ENCODE measurements at places on chromosomes 13 and 19. TPM values are rescaled to one million over a fixed set of nuclear protein-coding genes. Genes with fewer than 3 reads are reported as not detected.

The PEAK3 gene
- 7.5 TPM for total RNA-seq

The ZNF726 gene
- 3.2 TPM for total RNA-seq

The C19orf85 gene
- total RNA-seq = not detected

The ZNF575 gene
- total RNA-seq = 2.8 TPM

The PROZ gene
- total RNA-seq = not detected

The KXD1 gene
- 71.9 TPM for total RNA-seq

The ARHGAP33 gene
- total RNA-seq = 13.1 TPM

The TMEM147 gene
- total RNA-seq = 81.6 TPM

The NEK3 gene
- 10.9 TPM for total RNA-seq

The LAIR1 gene
- total RNA-seq = 176 TPM

The ZNF701 gene
- total RNA-seq = 21.6 TPM

The S1PR2 gene
- total RNA-seq = 15.4 TPM

- no peak for DNase-seq
Observed at GRCh38 chr13:110856942-110857835, 57.7 kb downstream of the ANKRD10 start.

GRCh38 chr19:39692822-39693221, 11.5 kb upstream of the LGALS14 start:
- no peak for DNase-seq

GRCh38 chr13:111858571-111858970, 208.4 kb upstream of the SOX1 start:
- no peak for DNase-seq

- peak; percentile 88 for DNase-seq
Observed at GRCh38 chr19:55580628-55581144, at the start of gene ZNF579. TSS of gene ZNF579 (minus strand) at chr19:55580848. CDS start at chr19:55579639, 1,209 bp downstream.

GRCh38 chr13:94182185-94182761, 297.2 kb downstream of the DCT start:
- DNase-seq = no peak

- no peak for DNase-seq
Observed at GRCh38 chr13:111267205-111267604, 53.2 kb upstream of the TEX29 start.

DNA sequence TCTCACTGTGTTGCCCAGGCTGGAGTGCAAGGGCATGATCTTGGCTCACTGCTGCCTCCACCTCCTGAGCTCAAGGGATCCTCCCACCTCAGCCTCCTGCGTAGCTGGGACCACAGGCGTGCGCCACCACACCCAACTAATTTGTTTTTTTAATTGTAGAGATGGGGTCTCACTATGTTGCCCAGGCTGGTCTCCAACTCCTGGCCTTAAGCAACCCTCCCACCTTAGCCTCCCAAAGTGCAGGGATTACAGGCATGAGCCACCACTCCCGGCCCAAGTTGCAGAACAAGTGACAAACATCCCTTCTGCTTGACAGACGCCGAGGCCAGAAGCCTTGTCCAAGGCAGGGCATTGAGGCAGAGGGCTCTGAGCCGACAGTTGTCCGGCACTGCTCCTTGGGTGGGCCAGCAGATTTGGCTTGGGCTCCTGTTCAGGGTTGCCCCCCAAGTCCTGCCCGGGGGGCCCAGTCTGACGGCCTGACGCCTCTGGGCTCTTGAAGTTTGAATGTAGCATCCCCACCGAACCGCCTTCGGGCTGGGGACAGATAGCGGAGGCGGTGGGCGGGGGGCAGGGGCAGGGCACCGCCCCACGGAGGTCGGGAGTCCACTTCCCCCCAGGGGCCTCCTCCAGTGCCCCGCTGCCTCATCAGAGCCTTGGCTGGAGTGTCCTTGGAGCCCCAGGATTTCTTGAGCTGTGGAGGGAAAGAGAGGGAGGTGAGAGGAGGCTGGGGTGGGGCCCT, 5.7 kb upstream of the SPACA4 start:
- DNase-seq = no peak

GRCh38 chr19:52685811-52686210, 47.7 kb upstream of the ZNF83 start:
- DNase-seq = no peak

GRCh38 chr19:46372901-46373490, 26.1 kb downstream of the PPP5C start:
- no peak for DNase-seq

DNA sequence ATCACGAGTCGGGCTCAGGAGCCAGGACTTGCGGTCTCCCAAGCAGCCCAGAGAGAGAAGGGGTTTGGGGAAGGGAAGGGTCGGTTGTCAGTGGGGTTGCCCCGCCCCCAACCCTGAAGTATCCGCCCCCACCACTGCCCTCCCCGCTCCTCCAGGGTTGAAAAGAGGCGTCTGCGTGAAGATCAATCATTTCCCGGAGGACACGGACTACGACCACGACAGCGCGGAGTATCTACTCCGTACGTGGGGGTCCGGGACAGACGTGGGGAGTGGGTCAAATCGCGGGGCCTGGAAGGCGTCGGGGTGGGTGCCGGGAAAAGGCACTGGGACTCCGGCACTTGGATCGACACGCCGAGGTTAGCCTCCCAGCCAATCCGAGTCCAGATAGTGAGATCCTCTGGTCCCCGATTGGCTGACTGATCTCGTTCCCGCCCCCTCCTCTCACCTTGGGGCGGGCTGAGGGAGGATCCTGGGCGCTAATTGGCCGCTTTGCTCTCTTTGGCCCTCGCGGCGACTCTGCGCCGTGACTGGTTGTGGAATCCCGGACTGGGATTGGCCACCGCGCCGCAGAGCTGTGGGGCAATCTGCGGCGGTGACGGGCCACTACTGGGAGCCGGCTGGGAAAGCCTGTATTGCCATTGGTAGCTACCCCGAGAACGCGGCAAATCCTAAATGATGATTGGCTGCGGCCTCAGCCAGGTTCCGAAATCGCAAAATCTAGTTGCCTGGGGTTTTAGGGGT, 13.3 kb upstream of the CACNG6 start:
- DNase-seq = peak; percentile 64

- DNase-seq = no peak
Observed at GRCh38 chr13:77907666-77908341, 10.8 kb downstream of the EDNRB start.

- DNase-seq = no peak
Observed at GRCh38 chr13:23384111-23384510, 49.4 kb downstream of the SACS start.

- no peak for DNase-seq
Observed at GRCh38 chr19:40802300-40803169, 3.5 kb downstream of the EGLN2 start.

GRCh38 chr13:29449726-29450125, 145.8 kb downstream of the SLC7A1 start:
- no peak for DNase-seq

- no peak for DNase-seq
Observed at GRCh38 chr19:49830766-49831165, 12.7 kb downstream of the MED25 start.

DNA sequence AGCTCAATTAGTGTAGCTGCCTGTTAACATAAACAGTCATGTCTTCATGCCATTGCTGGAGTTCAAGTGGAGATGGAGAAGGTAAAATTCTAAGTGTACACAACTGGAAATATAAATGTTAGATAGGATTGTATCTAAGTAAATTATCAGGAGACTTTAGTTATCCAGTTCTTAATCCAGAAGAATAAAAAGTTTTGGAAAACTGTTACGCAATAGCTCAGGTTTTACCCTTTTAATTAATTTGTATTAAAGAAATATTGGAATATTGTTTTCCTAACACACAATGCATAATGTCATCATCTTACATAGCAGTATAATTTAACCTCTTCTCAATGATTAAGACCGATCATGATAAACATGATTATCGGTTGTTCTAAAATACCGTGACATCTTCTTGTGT, 2.8 kb downstream of the SLC10A2 start:
- DNase-seq = no peak

GRCh38 chr13:32222046-32222676, 93.0 kb downstream of the ZAR1L start:
- DNase-seq = no peak

- DNase-seq = no peak
Observed at GRCh38 chr13:95604556-95604915, 40.0 kb downstream of the DZIP1 start.

GRCh38 chr13:32587811-32588170, 1.5 kb downstream of the PDS5B start:
- no peak for DNase-seq

DNA sequence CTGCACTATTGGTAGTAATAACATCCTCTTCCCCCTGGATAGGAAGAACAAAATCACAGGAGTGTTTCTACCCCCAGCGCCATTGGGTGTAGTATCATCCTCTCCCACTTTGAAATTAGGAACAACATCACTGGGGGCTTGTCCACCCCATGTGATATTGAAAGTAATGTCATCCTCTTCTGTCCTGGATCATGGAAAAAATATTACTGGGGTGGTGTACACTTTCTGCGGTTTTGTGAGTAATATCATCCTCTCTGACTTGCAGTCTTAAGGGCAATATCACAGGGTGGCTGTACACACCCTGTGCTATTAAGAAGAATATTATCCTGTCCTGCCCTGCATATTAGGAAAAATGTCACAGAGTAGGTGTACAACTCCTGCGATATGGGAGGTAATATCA, 4.9 kb upstream of the RGCC start:
- DNase-seq = no peak

DNA sequence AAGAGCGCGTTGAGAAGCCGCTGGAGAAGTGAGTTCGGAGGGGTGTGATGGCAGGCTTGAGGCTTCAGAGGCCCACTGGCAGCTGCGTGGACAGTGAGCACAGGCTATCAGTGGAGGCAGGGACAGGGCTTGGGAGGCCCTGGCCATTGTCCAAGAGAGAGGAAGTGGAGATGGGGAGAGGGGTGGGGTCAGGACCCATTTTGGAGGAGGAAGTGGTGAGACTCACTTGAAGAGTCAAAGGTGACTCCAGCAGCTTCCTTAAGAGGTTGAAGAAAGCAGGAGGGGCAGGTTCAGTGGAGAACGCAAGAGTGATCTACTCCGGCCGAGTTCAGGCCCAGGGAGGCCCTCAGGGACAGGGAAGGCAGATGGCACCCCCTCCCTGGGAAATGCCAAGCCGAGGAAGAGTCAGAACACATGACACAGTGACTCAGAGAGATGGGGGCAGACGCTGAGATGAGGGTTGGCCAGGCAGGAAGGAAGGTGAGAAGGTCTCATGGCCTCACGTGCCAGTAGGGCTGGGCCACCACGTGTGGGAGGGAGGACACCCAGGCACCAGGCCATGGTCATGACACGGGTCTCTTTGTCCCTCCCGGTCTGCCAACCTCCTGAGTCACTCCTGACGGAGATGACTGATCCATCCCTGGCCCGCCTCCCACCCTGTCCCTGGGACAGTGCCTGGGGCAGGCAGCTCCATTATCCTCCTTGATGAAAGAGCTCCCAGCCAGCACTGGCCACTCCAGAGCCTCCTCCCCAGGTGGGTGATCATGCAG, 10.1 kb upstream of the CD22 start:
- DNase-seq = peak; percentile 83

DNA sequence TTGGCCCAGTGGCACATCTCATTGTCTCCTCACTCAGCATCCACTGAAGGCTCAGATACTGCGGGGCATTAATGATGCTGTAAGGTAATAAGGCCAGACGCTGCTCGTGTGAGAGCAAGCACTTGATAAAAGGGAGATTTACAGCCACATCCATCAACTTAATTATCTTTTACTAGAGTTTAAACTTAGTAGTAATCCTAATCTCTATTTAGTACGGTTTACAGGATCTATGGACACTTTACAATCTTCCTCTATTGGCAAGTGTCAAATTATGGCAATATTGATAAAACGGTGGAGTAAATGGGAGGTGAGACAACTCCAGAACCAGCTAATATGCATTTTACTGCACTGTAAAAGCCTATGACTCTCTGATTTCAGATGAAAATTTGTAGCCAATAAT, 192.7 kb upstream of the GPR12 start:
- no peak for DNase-seq

- DNase-seq = peak; percentile 62
Observed at GRCh38 chr13:52846567-52847321, 1.7 kb downstream of the PCDH8 start.

- no peak for DNase-seq
Observed at GRCh38 chr13:113848431-113849260, 15.2 kb downstream of the GAS6 start.

- no peak for DNase-seq
Observed at GRCh38 chr13:33318744-33319143, 33.2 kb upstream of the STARD13 start.

All from lower lobe of right lung (tissue), 2 donors.